ENCODE measurements at places on chromosomes 3 and 15.

GRCh38 chr3:27696906-27697305 is 25.2 kb downstream of the EOMES start:
- no peak for DNase-seq

GRCh38 chr3:178352326-178353005 is 183.8 kb upstream of the KCNMB2 start:
- no peak for DNase-seq

GRCh38 chr3:180378496-180378895 is 223.5 kb upstream of the TTC14 start:
- no peak for DNase-seq

DNA sequence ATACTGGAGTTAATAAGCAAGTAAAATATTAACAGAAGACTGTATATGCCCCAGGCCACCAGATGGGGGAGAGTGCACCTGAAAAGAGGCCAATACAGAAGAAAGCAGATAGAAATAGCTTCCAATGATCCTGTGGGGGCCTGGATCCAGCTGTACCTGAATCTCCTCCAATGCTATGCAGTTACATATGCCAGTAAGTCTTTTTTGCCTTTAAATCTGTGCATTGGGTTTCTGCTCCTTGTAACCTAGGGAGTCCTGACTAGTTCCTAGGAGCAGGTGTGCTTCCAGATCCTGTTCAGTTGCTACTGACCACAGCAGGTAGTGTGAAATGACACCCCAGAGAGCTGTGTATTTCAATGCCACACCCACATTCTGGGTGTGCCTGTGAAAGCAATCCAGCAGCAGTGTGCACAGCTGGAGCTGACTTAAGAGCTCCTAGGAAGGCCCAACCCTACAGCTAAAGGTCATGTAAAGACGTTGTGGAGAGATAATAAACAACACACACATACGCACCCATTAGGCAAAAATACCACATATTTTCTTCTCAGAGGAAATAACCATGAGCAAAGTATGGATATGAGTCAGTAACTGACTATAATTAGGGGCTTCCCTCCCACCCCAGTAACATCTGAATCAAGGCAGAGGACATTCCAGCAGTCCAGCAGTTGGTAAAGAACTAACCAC is 62.2 kb upstream of the AKAP13 start:
- no peak for DNase-seq

GRCh38 chr15:77844798-77845446 is 212.2 kb upstream of the LINGO1 start:
- no peak for DNase-seq

DNA sequence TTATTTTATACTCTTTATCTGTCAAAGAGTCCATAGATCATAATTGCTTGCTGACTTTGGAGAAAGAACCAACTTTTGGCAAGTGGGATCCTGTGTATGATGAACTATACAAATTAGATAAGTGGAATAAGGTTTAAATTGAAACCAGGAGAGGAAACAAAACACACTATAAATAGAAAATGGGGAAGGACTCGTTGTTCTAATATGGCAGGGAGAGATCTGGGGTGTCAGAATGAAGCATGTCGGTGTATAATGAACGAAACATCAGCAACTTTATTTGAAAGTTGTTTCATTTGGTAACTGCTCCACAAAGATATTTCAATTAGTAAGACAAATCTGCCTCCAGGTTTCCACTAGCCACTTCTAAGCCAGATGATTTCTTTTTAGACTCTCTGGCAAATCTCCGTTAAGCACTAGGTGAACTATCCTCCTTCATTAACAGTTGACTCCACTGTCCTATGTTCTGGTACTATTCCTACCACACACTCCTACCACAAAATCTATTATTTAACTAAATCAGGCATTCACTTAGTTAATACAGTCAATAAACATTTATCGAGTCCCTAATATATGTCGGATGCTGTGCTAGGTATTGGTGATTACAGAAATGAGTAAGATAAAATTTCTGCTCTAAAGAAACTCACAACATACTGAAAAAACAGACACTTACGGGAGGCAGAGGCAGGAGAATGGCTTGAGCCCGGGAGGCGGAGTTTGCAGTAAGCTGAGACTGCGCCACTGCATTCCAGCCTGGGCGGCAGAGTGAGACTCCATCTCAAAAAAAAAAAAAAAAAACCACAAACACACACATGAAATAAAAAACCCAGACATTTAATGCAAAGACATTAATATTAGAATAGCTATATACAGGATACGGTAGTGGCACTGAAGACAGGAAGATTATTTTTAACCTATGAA is 20.1 kb downstream of the SLC15A2 start:
- DNase-seq: no peak

DNA sequence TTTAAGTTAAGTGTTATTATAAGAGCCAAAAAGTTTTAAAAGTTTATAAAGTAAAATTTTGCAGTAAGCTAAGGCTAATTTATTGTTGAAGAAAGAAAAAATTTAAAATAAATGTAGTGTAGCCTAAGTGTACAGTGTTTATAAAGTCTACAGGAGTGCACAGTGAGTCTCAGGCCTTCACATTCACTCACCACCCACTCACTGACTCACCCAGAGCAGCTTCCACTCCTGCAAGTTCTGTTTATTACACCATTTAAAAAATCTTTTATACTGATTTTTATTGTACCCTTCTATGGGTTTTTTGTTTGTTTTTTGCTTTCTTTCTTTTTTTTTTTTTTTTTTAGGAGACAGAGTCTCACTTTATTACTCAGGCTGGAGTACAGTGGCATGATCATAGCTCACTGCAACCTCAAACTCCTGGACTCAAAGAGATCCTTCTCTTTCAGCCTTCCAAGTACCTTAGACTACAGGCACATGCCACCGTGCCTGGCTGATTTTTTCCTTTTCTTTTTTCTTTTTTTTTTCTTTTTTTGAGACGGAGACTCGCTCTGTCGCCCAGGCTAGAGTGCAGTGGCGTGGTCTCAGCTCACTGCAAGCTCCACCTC is 25.9 kb downstream of the CSTA start:
- DNase-seq: no peak

GRCh38 chr15:42020713-42021273 is at the start of gene PLA2G4E:
Gene PLA2G4E, minus strand, starts transcription at chr15:42021042. Its CDS starts 12 bp downstream, at chr15:42021030.
- DNase-seq: no peak

GRCh38 chr3:8937064-8938020 is 25.9 kb downstream of the RAD18 start:
- no peak for DNase-seq

DNA sequence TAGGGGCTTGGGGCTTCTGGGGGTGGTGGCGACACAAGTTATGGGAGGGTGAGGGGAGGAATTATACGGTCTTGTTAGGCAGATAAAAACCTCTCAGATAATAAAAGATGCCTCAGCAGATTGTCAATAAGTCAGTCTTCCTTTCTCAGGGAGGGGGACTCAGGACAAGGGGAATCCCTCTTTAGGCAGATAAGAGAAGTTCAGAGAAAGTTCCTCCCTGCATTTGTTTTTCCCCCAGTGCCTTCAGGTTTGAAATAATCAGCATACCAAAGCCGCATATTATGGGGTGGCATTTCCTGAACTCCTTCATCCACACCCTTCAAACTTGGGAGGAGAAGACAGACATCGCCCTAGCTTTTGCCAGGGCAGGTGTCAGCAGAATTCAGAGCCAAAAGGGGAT is 8.5 kb downstream of the PPCDC start:
- DNase-seq: no peak

DNA sequence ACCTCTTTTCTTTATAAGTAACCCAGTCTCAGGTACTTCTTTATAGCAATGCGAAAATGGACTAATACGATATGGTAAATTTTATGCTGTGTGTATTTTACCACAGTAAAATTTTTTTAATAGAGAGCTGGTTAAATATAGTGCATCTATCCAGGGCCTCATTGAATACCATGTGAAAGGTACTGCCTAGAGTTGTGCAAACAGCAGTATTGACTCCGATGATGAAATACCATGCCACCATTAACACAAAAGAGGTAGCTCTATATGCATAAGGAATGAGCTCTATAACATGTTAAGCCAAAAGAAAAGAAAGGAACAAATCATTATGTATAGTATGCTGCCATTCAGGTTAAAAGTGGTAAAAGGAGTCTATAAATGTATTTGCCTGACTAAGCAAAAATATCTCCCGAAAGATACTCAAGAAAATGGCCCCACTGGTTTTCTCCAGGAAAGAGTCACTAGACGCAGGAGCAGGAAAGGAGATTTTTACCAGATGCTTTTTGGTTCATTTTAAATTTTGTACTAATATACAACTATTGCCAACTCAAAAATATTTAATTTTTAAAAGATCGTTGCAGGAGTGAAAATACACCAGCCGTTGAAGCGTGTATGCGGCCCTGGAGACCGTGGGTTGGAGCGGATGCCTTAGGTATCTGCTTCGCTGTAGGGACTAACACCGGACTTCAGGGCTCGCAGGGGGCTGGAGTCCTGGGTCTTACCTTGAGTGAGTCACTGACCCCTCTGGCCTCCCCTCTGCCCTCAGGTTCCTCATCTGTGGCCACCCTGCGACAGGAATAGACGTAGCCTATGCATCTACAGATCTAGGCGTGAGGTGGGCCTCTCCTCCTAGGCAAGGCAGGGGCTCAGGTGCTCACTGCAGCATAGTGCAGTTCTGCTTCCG is 120.1 kb downstream of the CHSY1 start:
- no peak for DNase-seq

- no peak for DNase-seq
Observed at GRCh38 chr3:23052620-23053019, 150.5 kb upstream of the UBE2E2 start.

- no peak for DNase-seq
Observed at GRCh38 chr3:131762981-131763564, 260.3 kb upstream of the MRPL3 start.

DNA sequence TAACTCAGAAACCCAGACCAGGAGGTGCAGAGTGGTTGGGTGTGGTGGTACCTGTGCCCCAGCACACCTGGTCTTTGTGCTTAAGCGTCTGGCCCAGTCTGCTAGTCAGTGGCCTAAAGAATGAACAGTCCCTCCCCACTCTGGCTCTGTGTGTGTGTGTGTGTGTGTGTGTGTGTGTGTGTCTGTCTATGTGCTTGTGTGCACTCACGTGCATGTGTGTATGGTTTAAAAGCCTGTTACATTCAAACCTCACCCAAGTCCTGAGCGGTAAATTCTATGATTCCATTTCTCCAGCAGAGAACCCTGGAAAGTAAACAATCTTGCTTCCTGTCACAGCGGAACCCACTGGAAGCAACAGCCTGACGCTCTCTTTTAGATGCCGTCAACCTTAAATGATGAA is 34.2 kb downstream of the EDEM1 start:
- no peak for DNase-seq

- no peak for DNase-seq
Observed at GRCh38 chr3:173745952-173746682, 348.6 kb downstream of the NLGN1 start.

DNA sequence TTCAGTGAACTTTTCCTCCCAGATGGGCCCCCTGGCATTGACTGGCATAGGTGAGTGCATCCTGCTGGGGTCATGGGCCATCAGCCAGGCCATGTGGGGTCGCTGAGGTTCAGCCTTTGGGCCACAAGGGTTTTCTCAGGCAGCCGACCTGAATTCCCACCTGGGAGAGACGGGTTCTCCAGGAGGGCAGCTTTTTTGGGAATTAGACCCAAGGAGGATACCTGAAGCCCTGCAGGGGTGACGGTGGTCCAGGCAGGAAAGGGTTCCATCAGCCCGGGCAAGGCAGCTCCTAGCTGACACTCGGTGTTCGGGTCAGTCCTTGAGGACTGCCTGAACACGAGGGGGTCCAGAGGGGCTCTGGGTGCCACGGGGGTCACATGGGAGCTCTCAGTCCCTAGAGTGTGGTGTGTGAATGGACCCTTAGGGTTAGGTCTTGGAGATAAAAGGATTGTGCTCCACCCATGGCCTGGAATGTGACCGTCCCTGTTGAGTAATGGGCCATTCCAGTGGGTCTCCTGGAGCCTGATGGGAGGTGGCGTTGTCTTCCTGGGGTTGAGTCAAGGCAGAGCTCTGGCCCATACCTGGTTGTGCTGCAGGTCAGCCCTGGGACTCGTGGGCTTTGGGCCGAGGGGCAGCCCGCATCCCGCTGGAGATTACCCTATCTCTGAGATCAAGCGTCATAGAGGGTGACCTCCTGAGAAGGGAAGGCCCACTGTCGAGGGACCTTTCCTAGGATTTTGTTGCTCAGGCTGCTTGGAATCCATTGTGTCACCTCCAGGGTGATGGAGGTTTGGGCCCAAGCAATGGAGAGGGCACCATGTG is 192.8 kb downstream of the UBE3A start:
- no peak for DNase-seq

- DNase-seq: no peak
Observed at GRCh38 chr15:41825572-41826535, 2.0 kb upstream of the JMJD7 start.

DNA sequence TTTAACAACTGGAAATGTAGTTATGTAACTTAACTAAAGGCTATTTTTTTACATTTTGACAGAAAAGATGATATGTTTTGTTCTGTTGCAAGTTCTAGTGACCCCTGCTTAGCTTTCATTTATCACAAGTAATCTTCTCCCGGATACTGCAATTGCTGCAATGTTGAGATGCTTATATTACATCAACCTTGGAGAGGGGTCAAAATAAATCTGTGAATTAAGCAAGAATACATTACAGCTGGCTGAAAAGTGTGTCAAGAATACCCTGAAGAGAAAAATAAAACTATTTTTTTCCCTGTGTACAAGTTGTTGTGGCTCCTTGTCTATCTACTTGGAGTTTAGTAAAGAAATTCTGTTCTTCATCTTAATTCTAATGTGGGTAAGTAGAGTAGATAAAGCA is 232.1 kb upstream of the GOLIM4 start:
- DNase-seq: no peak

- DNase-seq: no peak
Observed at GRCh38 chr3:86785386-86785785, 205.6 kb downstream of the VGLL3 start.
